ENCODE measurements at places on chromosomes 5 and 9.
A peak's percentile ranks its signal among the peaks of the same experiment; 100 is the strongest.

DNA sequence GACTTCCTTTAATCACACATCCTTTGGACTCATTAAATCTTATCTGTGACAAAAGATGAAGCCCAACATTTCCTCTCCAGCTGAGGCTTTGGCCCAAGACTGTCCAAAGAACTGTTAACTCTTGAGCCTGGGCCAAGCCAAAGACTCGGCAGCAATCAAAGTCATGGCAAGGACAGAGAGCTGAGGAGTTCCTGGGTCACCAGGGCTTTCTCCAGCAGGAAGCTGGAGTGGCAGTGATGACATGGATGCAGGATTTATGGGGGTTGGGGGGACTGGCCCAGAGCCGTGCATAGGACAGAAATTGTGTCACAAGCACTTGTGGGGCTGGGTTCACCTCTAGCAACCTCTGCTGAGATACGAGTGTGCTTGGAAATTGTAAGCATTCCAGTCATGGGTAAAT, 440.3 kb downstream of the PLK2 start:
- DNase-seq: peak; percentile 84

GRCh38 chr9:129458155-129458661, 162.7 kb downstream of the C9orf50 start:
- no peak for DNase-seq

DNA sequence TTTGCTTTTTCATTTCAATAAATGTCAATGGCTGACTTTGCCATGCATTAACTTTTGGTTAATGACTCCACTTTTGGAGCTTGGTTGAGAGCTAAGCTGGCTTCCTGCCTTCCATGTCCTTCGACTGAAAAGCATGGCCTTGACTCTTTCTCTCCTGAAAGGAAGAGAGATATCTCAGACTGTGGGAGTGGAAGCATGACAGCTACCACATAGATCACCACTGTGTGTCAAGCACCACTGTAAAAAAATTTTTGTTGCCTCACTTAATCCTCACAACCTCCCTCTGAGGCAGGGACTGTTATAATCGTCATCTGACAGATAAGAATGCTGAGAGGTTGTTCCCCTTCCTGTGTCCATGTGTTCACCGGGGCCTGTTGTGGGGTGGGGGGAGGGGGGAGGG, 184.8 kb downstream of the RORB start:
- no peak for DNase-seq

GRCh38 chr9:21688108-21689102, 114.0 kb upstream of the MTAP start:
- peak; percentile 74 for DNase-seq

GRCh38 chr9:123887837-123888236, 42.1 kb downstream of the DENND1A start:
- no peak for DNase-seq

GRCh38 chr9:128369024-128369706, 2.0 kb upstream of the URM1 start:
- no peak for DNase-seq

DNA sequence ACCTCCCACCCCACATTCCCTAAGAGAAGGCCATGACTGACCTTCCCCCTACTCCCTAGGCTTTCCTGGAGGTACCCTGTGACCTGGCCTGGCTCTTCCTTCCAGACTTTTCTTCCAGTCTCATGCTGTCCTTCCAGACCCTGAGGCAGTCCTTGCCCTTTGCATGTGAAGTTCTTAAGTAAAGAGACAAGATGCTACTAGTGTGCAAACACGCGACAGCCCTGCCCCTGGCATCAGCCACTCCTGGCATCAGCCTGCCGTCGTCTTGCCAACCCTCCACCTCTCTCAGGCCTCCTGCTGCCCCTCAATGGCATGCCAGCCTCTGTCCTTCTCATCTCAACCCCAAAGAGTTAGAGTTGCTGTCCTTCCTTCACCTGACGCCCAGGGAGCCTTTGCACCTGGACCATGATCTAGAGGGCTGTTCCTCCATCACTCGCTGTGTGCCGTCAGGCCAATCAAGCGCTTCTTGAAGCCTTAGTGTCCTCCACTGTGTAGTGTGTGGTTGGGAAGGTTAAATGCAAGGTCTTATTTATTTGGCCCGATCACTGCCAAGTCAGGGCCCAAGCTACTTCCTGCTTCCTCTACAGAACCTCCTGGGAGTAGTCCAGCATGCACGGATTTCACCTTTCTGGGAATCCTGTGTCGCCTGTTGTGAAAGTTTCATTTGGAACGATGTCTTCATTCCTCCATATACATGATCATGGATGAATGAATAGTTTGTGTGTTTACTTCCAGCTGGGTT, 61.9 kb downstream of the WWC1 start:
- DNase-seq: no peak

All from HT1080 (cell line).